Activated CD4-positive, alpha-beta T cell treated with anti-CD3 and anti-CD28 coated beads for 36 hours (primary cell): ENCODE measurements at places on chromosomes 11 and 22. TPM values are rescaled to one million over a fixed set of nuclear protein-coding genes. Genes with fewer than 3 reads are reported as not detected.
A peak's percentile ranks its signal among the peaks of the same experiment; 100 is the strongest.

- no peak for DNase-seq
These were observed 232.7 kb downstream of the TENM4 start for GRCh38 chr11:79208126-79208525.

GRCh38 chr11:65047581-65048422 lies 6.8 kb downstream of the SAC3D1 start:
- peak; percentile 51 for DNase-seq

GRCh38 chr11:110763249-110764011 lies 51.2 kb upstream of the ARHGAP20 start:
- DNase-seq: no peak

GRCh38 chr11:128895526-128895925 lies 4.4 kb downstream of the KCNJ5 start:
- no peak for DNase-seq

GRCh38 chr11:82356316-82356715 lies 377.3 kb downstream of the FAM181B start:
- DNase-seq: no peak

GRCh38 chr11:130999992-131000770 lies 83.9 kb upstream of the SNX19 start:
- DNase-seq: no peak

- no peak for DNase-seq
These were observed 15.1 kb downstream of the P2RY2 start for GRCh38 chr11:73233211-73233610.

DNA sequence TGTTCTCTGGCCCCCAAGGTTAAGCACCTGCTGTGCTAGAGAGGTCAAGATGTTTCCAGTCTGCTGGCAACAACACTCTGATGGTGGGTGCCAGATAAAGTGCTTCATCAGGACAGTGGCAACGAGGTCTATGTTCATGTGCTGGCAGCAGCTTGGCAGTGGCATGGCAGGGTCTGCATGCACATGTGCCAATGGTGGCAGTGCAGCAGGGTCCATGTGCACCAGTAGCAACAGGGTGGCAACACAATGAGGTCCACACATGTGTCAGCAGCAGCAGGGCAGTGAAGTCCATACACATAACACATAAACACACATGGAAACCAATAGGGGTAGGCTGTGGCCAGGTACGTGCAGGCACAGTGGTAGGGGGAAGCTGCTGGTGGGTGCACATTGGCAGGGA lies 48.4 kb upstream of the FAR1 start:
- no peak for DNase-seq

DNA sequence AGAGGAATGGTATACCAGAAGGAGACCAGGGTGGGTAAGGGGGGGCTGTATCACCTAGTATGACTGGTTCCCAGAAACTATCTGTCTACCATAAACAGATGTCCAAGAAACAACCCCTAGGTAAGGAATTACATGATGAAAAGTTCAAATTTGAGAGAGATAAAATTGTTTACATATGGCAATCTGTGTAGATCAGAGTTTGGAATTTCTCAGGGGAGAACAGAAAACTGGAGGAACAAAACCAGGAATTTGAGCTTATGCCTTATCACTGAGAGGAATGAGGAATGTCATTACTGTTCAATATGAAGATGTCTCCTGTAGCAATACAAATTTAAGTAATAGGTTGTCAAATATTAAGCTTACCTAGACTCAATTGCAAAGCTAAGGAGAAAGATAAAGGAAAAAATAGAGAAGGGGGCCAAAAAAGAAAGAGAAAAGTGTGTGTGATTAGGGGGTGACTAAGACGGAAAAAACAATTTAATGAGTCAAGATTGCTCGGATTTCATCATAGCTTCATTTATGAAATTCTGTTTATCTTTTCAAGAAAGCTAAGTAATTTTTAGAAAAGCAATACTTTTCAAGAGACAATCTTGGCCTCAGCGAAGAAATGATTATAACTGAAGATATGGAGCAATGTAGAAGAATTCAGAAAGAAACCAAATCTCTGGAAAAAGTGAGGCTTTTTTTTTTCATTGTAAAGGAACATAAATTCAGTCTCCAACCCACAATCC lies 117.8 kb downstream of the APOL5 start:
- DNase-seq: no peak

GRCh38 chr22:23437779-23438178 lies 142.3 kb downstream of the IGLL1 start:
- DNase-seq: no peak

GRCh38 chr22:30783021-30783420 lies 88.3 kb downstream of the OSBP2 start:
- DNase-seq: no peak

DNA sequence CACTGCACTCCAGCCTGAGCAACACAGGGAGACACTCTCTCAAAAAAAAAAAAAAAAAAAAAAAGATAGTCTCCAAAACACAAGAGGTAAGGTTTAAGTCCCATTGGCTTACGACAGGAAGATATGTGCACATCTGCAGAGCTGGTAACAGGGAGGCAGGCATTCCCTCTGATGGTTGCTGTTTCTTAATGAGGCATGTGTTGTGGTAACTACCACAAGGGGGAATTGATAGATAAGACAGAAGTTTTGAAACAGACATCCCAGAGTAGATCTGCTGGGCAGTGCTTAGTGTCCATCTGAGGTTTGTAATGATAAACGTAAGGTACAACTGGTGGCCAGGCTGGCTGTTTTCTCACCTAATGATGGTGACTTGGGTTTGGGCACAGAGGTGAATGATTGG lies 4.7 kb downstream of the EIF1AD start:
- DNase-seq: no peak

DNA sequence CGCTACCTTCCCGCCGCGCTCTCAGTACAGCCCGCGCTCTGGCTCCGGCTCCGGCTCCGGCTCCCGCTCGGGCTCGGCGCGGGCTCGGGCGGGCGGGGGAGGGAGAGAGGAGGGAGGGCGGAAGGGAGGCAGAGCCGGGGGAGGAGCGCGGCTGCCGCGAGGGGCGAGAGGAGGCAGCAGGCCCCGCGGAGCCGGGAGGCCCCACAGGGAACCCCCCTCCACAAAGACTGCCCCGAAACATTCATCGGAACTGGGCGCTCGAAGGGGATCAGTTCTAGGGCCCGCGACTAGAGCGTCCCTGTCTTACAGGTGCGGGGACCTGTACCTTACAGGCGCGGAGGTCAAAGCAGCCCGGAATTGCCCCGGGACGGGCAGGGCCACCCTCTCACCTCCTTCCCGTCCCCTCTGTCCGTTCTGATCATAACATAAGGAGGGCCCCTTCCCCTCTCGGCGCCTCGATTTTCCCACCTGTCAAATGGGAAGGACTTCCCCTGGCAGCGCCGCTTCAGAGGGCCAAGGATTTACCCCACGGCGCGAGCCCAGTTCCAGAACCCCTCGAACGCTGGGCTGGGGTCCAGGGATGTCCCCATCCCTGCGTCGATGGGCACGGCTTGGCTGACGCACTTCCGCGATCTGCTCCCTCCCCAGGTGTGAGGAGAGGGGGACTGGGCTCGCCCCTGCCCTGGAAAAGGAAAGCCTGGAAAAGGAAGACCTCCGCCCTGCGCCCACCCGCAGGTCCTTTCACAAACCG lies at the start of gene SHISA8:
SHISA8 (minus strand) TSS at position 40 of the 751 bp plus-strand sequence. CDS start 407 bp downstream, outside the sequence.
- peak; percentile 79 for DNase-seq

- DNase-seq: no peak
These were observed 37.2 kb downstream of the PPP6R3 start for GRCh38 chr11:68497761-68498160.

GRCh38 chr22:49301398-49302149 lies 526.1 kb downstream of the BRD1 start:
- DNase-seq: no peak

DNA sequence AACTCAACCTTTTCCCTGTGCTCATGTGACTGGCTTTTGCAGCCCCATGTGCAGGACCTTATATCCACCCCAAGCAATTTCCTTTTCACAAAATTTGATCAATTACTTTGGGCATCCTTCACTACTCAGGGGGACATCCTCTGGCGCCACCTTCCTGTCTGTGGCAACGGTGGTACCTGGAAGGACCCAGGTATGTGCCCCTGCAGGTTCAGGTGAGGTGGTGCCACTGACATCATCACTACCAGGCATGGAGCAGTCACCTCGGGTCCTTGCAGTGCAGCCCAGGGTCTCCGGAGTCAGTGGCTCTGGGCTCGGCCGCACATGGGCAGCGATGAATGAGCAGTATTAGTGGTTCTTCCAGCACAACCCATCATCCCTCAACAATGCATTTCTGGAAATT lies 37.7 kb upstream of the B3GAT1 start:
- peak; percentile 15 for DNase-seq

- DNase-seq: no peak
These were observed 30.9 kb downstream of the POLR3H start for GRCh38 chr22:41513391-41513790.

- DNase-seq: no peak
These were observed 72.9 kb downstream of the ABTB2 start for GRCh38 chr11:34284811-34285481.

DNA sequence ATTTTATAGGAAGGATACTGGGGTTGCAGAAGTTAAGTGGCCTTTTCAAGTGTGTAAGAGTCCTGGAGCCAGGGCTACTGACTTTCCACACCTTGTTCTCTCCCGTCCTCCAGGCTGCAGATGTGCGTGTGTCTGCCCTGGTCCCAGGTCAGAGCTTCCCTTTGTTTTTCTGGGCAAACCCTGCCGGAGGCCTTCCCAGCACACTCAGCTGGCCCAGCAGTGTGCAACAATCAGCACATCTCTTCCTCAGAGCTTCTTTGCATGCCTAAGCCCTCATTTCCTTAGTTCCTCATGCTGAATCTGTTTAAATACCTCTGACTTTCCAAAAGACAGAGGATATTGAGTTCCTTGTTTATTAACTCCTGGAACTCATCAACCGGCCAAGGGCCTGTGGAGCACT lies 80.6 kb downstream of the KCNJ1 start:
- DNase-seq: no peak

GRCh38 chr22:43561415-43562178 lies 149.8 kb downstream of the MPPED1 start:
- no peak for DNase-seq

GRCh38 chr11:31442086-31442485 lies 67.3 kb downstream of the IMMP1L start:
- no peak for DNase-seq

The TYR gene
- not detected for total RNA-seq

The YPEL4 gene
- 0.43 TPM for total RNA-seq

The BTG4 gene
- total RNA-seq: not detected

The PISD gene
- 37.9 TPM for total RNA-seq

The NAALAD2 gene
- not detected for total RNA-seq

The IFITM10 gene
- total RNA-seq: not detected

The BLID gene
- not detected for total RNA-seq

The POU2AF1 gene
- total RNA-seq: 10.0 TPM

The MS4A6E gene
- total RNA-seq: not detected

The P4HA3 gene
- not detected for total RNA-seq

The SC5D gene
- total RNA-seq: 29.9 TPM
